NCI-H748 treated with DMSO at 0.1 percent for 48 hours (cell line): ENCODE measurements at places on chromosomes 12 and 14.
A peak's percentile ranks its signal among the peaks of the same experiment; 100 is the strongest.

DNA sequence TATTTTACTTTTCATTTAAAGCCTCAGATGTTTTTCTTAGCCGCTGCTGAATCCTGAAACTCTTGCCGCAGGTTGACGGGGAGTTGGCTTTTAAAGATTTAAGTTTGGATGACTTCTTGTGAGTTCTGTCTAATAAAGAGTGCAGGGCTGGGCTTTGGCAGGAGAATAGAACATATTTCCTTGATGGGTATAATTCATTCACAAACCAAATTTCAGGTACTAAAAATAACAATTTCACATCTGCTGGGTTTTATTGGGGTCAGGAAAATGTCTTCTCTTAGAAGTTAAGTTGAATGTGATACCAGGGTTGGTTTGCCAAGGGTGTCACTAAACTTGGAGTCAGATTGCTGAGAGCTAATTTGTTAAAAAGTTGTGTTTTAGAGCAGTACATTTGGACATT lies 9.7 kb downstream of the SP1 start:
- DNase-seq = no peak

DNA sequence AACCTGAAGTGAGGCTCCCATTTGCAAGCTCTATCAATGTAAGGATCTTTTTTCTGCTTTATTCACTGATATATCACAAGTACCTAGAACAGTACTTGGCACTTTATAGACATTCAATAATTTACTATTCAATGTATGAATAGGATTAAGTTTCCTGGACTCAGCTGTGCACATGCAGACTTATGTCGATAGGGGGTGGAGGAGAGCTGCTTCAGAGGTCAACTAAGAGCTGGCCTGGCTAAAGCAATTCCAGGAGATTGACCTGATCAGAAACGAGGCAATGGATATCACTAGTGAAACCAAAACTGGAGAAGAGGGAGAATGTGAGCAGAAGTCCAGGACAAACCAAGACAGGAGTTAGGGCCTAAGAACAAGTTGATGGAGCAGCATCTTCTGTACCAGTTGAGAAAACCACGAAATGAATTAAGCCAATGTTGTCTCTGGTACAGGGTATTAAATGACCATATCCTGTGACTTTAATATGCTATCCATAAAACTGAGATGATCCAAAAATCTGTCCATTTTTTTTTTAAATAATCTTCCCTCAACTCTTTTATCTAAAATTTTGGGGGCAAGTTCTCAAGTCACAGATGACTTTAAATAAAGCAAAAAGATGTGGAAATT lies 169.2 kb downstream of the PIK3C2G start:
- peak; percentile 35 for DNase-seq

- no peak for DNase-seq
These were observed 3.8 kb upstream of the TRHDE start for GRCh38 chr12:72268386-72268785.

DNA sequence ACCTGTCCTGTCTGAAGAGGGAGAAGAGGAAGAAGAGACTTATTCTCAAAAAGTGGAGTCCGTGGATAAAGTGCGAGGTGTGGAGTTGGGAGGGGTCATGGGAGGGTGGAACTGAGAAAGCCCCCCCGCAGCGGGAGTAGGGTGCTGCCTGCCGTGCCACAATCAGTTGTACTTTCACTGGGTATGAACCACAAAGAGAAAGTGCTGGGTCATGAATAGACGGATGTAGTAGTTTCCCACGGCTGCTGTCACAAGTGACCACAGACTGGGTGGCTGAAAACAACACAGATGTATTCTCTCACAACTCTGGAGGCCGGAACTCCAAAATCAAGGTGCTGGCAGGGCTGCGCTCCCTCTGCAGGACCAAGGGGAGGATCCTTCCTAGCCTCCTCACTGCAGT lies 5.5 kb downstream of the DNAH10 start:
- DNase-seq = no peak

DNA sequence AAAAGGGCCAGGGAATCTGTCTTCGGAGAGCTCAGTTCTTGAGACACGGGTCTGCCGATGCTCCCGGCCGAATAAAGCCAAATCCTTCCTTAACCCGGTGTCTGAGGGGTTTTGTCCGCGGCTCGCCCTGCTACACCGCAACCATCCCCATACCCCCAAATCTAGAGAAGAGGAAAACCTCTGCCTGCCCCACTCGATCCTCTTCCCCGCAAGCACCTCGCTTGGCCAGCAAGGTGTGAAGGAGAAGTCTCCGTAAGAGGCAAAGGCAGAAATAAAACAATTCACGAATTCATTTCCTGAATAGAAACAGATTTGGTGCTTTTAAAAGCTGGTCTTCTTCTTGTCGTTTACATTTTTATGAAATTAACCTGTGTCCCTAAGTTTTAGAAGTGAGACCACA lies 67.3 kb upstream of the GALNT9 start:
- DNase-seq = no peak

- peak; percentile 32 for DNase-seq
These were observed 3.3 kb upstream of the CHURC1 start for GRCh38 chr14:64910847-64911495.

- DNase-seq = no peak
These were observed 273.6 kb downstream of the SUDS3 start for GRCh38 chr12:118649765-118650585.

DNA sequence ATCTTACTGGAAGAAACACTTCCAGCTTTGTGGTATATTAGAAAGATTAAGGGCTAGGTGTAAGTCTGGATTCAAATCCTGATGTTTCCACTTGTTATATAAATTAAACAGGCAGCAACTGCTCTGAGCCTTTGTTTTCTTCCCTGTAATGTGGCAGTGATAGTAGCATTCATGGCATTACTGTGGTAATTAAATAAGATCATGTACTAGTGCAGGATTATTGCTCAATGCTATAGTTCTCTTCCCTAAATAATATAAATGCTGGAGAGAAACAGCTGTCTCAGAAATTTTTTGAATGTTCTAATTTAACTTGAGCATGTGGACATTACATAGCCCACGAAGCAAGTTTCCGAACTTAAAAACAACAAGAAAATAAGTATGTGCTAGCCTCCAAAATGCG lies 5.4 kb downstream of the TMEM117 start:
- no peak for DNase-seq

GRCh38 chr12:19199332-19199731 lies 69.8 kb downstream of the PLEKHA5 start:
- DNase-seq = no peak

DNA sequence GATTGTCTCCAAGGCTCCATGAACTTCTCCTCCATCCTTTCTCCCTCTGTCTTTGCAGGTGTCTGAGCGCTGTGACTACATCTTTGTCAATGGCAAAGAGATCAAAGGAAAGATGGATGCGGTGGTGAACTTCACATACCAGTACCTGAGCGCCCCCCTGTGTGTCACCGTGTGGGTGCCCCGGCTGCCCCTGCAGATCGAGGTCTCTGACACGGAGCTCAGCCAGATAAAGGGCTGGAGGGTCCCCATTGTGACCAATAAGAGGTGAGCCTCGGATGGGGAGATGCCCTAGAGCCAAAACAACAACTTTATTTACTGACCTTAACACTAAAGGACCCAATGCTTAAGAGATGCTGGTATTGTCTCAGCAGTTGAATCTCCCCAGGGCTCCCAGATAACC lies 130.0 kb downstream of the SLC15A4 start:
- no peak for DNase-seq

DNA sequence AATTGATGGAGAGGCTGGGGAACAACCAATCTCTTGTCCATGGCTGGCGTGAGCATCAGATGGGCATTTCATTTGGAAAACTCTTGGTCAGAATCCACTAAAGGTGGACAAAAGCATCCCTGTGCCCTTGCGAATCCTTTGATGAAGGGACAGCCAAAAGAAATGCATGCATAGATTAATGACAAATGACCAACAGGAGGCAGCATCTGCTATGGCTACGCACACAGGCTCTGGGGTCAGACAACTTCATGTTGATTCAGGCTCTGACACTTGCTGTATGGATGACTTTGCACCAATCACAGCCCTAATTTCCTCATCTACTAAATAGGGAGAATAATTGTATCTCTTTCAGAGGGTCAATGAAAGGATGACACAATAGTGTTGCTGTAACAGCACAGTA lies 117.5 kb downstream of the ASCL4 start:
- DNase-seq = no peak

- no peak for DNase-seq
These were observed 1.9 kb upstream of the MYBPC1 start for GRCh38 chr12:101592921-101593320.

DNA sequence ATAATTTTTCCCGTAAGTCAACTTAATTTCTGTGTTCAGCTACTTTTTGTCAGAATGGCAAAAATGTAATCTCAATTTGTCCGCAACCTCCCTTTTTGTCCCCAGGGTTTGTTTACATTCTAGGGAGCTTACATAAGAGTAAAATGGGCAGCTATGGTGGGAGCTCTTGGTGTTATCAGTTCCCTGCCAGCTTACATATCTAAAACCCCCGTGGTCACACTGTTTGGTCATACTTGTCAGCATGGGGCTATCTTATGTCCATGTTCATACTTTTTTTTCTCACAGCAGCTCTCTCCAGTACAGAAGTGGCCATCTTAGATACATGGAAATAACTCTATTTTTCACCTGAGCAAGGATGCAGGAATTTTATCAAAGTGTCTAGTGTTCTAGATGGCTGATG lies 16.7 kb downstream of the SLCO1C1 start:
- no peak for DNase-seq

GRCh38 chr12:80837342-80837978 lies 100.3 kb downstream of the LIN7A start:
- peak; percentile 52 for DNase-seq

DNA sequence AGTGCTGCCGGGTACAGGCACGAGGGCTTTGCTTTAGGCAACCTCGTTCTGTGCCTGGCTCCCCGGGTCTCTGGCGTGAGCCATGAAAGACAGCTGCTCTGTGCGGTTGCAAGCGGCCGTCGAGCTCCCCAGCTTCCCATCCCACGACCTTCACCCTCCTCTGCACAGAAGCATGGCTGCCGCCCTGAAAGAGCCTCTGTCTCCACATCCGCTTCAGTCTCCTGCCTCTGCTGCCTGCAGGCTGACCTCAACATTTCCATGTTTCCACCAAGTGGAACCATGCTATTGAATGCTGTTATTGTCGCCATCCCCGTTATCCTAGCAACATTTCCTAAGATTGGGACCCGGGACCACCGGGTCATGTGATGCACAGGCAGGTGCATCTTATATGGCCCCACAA lies 57.1 kb downstream of the KDM2B start:
- no peak for DNase-seq

DNA sequence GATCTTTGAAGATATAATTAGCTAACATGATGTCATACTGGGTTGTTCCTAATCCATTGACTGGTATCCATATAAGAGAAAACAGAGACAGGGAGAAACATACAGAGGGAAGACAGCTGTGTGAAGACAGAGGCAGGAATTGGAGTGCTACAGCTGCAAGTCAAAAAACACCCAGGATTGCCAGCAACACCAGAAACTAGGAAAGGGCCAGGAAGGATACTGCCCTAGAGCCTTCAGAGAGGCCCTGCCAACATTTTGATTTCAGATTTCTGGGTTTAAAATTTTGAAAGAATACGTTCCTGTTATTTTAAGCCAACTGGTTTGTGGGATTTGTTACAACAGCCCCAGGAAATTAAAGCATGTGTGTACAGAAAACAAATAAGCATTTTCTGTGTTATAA lies 473.7 kb upstream of the FLRT2 start:
- no peak for DNase-seq

GRCh38 chr12:119869720-119870119 lies 7.4 kb downstream of the CIT start:
- DNase-seq = no peak

DNA sequence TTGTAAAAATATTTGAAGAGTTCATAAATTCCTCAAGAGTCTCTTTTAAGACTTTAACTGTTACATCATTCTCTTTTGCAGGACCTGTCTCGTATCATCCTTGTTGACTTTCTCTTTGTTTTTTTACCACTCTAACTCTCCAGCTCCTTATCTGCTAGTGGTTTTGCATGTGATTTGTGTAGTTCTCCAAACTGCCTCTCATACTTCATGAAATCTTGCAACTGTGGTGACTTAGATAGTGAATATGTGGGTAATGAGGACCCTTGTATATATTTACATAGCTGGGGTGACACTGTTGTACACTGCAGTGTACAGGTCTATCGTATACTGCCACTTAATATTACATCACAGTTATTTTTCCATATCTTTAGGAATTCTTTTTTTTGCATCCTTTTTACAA lies 40.2 kb upstream of the EMP1 start:
- no peak for DNase-seq

- no peak for DNase-seq
These were observed 72.7 kb downstream of the TPH2 start for GRCh38 chr12:72011374-72011773.

DNA sequence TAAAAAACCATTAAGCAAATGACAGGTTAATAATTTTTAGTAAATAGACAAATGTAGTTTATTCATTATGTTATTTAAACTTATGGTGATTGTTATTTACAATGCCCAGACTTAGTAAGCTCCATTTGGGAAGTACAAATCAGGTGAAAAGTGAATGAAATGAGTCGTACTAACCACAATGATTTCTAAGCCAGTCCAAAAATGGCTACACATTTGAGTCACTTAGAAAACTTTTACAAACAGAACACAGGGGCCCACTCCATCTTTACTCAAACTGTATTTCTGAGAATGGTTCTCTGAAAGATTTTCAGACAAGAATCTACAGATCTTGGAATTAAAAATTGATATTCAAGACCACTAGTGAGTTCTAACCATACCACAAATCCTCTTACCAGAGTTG lies 653.3 kb upstream of the MIS18BP1 start:
- no peak for DNase-seq

- DNase-seq = no peak
These were observed 23.3 kb downstream of the OR10G3 start for GRCh38 chr14:21556378-21557083.

DNA sequence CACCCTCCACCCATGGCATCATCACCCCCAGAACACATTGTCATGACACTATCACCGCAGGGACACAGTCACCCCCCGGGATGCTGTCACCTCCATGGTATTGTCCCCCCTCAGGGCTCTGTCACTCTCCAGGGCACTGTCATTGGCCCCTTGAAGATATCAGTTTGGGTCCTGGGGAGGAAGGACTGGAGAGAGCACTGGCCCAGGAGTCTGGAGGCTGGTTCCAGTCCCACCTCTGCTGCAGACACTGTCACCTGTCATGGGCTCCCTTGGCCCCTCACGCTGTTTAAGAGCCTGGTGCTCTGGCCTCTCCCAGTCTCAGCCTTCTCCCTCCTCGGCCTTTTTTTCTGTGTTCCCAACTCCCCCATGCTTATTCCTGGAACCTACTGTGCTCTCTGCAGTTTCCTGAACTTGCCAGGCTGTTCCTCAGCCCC lies 31.9 kb downstream of the SERPINA3 start:
- DNase-seq = no peak

- no peak for DNase-seq
These were observed 35.9 kb downstream of the TESC start for GRCh38 chr12:117063162-117063911.

- DNase-seq = no peak
These were observed 101.1 kb downstream of the OTX2 start for GRCh38 chr14:56709201-56709600.

GRCh38 chr12:28711421-28711820 lies 437.7 kb upstream of the FAR2 start:
- DNase-seq = no peak
